ENCODE measurements at places on chromosomes 6 and 20.

- no peak for DNase-seq
Observed at GRCh38 chr6:158737710-158738615, 81.2 kb downstream of the EZR start.

GRCh38 chr20:16263582-16263981 is 309.7 kb downstream of the KIF16B start:
- DNase-seq: no peak

GRCh38 chr20:9348747-9349146 is 165.6 kb upstream of the LAMP5 start:
- no peak for DNase-seq

GRCh38 chr6:119145111-119145510 is 66.6 kb upstream of the FAM184A start:
- peak; percentile 84 for DNase-seq

DNA sequence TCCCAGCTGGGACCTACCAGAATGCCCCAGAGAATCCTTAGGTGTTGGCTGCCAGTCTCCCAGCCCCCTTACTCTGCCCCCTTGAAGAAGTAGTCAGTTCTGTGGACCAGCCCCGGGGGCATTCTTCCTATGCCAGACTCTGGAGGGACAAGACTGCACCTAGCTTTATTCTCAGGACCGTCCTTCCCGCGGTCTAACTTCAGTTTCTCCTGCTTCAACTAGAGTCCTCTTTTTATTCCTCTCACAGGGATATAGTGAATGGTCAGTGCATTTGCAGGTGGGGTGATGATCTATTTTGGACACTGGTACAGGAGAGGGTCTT is 35.9 kb upstream of the MDFI start:
- DNase-seq: no peak

DNA sequence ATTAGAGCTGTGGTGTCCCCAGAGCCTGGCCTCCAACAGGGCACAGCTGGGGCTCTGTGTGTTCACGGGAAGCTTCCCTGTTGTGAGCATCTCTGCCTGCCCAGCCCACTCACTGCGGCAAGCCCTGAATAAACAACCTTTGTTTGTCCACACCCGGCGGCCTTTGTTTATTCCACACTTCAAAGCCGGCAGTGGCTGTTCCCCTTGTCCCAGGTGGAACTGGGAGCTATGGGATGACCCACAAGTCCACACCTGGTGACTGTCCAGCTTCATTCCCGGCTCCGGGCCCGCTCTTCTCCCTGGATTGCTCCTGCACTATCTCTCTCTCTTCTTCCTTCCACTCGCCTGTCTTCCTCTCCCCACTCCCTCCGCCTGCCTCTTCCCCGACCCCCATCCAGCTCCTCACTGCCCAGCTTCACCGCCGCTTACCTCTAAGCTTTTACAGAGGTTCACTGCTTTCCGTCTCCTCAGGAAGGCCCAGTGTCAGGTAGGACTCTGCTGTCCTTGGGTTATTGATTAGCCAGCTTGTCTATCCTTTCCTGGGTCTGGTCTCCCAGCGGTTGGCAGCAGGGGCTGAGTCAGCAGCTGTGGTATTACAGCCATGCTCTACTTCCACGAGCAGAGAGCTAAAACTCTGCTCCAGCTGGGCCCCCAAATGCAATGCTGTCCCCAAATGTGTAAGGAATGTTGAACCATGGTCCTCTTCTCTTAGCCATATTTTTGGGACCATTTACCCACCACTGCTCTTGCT is 17.8 kb downstream of the DACT2 start:
- DNase-seq: no peak

DNA sequence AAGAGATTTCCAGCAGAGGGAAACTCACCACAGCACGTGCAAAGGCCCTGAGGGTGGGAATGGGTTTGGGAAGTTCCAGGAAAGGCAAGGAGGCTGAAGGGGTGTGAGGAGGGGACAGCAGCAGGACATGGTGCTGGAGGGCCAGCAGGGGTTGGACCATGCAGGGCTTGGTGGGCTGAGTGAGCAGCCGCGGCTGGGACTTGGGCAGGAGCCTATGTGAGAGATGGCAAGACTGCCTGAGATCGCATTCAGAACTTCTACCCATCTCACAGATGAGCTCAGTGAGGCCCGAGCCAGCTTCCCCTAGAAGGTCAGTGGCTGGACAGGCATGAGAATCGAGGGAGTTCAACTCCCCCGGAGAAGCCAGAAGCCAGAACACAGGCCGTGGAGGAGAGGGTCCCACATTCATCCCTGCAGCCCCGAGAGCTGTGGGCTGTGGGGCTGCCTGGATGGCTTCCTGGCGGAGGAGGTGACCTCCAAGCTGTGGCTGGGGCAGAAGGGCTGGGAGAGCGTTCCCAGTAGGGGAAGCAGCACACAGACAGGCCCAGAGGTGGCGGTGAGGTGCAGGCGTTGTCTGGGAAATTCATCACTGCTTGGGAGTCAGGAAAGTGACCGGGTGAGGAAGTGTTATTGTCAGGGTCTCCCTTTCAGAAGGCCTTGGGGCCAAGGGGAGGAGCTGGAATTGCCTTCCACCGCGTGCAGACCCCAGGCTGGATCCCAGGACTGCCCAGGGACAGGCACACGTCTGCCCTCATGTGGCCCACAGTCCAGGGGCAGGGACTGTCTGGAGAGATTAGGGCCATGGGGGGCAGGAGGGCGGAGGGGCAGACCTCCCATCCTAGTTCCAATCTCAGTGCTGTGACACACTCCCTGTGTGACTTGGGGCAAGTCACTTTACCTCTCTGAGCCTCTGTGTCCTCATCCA is 103.8 kb downstream of the CEBPB start:
- DNase-seq: no peak

DNA sequence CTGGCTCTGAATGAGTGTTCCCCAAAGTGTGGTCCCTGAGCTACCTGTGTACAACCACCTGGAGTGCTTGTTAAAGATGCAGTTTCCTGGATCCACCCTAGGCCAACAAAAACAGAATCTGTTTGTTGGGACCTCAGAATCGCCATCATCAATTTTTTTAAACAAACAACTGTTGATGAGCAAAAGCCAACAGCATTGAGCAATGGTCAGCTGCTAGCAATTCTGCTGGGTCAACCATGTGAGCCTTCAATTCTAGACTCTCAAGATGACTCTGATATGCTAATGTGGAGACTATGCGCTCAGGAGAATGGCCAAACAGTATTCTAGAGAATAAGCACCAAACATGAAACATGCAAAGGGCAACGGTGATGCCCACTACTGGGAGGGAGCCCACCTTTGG is 64.4 kb upstream of the IYD start:
- DNase-seq: no peak

DNA sequence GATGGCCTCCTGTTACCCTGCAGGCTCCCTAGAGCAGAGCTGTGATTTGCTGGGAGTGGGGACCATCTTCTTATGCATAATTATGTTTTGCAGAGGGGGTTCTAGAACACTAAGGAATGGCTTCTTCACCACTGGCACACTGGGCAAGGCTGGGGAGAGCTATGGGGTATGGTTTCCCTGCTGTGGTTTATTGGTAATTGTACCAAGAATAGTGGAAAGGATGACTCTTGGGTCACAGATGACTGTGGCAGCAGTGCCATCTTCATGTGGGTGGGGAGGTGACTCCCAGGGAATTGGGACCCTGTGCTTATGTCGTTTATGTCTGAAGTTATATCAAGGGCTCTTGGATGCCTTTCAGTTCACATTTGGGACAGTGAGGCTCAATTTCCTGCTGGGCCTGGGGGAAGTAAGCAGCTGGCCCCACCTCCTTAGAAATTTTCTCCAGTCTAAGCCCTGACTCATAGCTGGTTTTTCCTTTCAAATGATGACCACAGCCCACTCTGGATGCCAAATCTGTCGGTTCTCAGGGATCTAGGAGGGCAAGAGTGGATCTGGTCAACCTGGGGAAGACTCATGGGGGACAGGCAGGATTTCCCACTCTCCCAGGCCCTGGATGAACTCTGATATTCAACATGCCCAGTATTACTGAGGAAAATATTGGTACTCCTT is 230.8 kb downstream of the LRFN2 start:
- DNase-seq: no peak

DNA sequence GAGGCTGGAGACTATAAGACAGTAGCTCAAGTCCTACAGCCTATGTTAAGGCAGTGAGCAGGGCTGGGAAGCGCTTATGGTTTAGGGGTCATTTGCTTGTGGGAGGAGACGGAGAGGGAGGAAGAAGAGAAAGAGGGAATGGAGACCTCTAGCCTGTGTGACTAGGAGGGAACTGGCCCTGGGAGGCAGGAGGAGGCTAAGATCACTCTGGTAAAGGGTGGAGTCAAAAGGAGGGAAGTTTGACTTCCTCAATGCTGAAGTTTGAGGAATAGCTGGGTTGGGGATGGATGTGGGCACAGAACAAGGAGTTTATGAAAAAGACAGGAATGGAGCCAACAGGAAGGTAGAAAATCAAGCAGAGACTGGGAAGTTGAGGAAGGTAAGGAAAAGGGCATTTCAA is 6.4 kb upstream of the BACH2 start:
- DNase-seq: no peak

GRCh38 chr6:158312672-158313397 is 570 bp downstream of the TULP4 start:
- DNase-seq: no peak

DNA sequence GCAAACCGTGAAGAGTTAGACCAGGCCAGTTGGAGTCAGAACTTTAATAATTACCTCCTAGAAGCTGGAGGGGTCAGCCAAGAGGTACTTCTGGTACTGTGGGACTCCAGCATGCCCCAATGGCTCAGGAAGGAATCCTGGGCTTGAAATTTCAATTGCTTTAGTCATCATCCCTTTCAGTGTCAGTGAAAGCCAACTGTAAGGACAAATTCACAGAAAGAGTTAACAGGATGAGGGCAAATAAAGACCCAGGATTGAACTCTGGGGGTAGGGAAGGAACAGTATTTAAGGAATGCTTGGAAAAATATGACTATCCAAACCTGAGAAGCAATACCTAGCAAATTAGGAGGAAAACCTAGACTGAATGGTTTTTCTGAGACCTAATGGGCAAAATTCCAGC is 735.1 kb upstream of the MARCKS start:
- DNase-seq: no peak

DNA sequence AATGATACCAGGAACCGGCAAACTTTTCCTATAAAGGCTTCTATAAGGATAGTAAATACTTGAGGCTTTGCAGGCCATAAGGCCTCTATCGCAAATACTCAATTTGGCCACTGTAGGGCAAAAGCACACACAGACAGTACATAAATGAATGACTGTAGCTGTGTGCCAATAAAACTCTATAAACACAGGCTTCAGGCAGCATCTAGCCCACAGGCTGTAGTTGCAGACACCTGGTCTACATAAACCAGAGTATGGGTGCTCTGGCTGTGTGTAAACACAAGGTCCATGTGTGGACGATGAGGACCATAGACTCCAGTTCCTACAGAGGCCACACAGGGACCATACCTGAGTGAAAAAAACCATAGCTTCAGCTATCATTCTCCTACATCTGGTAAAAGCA is 52.2 kb downstream of the ZMYND8 start:
- DNase-seq: no peak

GRCh38 chr20:48733296-48733790 is 94.5 kb downstream of the PREX1 start:
- DNase-seq: no peak

DNA sequence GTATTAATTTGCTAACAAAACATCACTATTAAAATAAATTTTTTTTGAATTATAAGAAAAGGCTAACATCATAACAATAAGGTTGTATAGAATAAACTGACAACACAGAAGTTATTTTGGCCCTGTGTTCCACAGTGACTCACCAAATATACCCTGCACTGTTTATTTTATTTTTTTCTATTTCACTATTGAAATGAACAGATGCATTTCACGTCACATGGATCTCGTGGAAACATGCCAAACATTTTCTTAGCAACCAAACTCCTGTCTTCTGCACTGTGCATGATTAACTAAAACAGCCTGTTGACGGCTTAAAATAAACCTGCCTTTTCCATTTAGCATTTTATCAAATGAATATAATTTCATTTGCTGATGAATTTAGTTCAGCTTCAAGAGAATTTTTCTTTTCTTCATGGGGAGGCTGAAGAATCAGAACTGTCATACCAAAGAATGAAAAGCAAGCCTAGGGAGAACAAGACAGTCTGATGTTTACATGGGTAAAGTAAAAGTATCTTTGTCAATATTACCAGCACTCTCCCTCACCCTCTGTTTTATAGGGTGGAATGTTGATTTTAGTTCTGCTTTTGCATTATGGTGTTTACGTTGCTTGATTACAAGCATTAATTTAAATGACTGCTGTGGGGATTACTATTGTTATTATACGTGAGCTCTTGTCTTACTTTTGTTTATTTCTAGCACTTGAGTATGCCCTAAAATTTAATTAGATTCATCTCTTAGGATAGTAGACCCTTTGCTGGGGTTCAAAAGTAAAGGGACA is 115.3 kb downstream of the LCA5 start:
- DNase-seq: no peak

- DNase-seq: no peak
Observed at GRCh38 chr6:42367353-42368011, 84.2 kb downstream of the TRERF1 start.

DNA sequence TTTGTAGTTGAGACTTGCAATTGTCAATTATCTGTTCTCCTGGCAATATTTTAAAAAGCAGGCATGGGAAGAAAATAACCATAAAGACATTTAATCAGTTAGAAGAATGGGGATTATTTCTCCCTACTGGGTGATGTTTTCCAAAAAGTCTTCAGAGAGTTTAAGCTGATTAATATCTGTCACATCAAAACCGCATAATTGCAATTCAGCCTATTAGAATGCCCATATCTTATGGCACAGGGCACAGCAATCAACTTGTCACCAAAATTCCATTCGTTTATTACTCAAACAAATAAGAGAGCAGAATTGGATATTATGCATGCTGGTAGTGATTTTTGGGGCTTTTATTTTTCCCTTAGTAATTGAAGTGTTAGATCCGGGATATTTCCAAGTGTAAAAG is 218.7 kb downstream of the RNF144B start:
- DNase-seq: no peak

DNA sequence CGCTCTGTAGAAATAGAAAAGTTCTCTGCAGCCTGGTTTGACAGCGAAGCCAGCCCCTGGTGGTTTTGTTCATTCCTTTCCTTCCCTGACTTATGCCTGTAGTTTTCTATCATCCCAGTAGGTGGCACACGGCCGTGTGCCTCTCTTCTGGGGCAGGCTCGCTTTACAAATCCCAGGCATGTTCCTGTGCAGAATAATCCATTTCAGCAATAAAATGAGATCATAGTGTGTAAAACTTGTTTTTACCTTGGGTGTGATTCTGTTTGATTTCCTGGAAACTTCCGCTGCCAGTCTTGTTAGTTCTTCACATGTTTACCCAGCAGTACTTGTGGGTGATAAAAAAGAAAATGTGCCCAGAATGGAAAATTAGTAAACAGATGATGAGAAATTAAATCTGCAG is 7.4 kb upstream of the INSM1 start:
- DNase-seq: no peak

GRCh38 chr20:44031001-44031574 is 116.4 kb downstream of the TOX2 start:
- no peak for DNase-seq

GRCh38 chr20:37781626-37782025 is 87.8 kb downstream of the CTNNBL1 start:
- no peak for DNase-seq

DNA sequence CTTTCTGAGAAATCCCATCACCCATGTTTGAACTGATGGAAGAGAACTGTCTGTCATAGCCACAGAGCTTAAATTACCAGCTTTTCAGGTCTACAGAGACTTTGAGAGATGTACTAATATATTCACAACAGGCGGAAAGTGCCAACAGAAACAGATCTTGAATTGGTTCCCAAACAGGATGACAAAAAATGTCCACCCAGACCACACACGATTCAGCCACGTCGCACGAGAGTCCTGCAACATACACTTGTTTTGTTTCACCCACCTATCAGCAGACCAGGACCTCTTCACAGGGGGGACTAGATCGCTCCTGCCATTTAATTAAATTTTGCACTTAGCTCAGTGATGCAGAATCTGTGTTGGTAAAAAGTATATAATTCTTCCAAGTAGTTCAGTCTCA is 187.1 kb upstream of the CEP162 start:
- DNase-seq: no peak

Data from T-helper 2 cell (primary cell).